Activated CD4-positive, alpha-beta T cell treated with anti-CD3 and anti-CD28 coated beads for 4 hours (primary cell): ENCODE measurements at places on chromosomes 13 and 19.

GRCh38 chr19:48498595-48499311 is 12.9 kb downstream of the LMTK3 start:
- no peak for DNase-seq

DNA sequence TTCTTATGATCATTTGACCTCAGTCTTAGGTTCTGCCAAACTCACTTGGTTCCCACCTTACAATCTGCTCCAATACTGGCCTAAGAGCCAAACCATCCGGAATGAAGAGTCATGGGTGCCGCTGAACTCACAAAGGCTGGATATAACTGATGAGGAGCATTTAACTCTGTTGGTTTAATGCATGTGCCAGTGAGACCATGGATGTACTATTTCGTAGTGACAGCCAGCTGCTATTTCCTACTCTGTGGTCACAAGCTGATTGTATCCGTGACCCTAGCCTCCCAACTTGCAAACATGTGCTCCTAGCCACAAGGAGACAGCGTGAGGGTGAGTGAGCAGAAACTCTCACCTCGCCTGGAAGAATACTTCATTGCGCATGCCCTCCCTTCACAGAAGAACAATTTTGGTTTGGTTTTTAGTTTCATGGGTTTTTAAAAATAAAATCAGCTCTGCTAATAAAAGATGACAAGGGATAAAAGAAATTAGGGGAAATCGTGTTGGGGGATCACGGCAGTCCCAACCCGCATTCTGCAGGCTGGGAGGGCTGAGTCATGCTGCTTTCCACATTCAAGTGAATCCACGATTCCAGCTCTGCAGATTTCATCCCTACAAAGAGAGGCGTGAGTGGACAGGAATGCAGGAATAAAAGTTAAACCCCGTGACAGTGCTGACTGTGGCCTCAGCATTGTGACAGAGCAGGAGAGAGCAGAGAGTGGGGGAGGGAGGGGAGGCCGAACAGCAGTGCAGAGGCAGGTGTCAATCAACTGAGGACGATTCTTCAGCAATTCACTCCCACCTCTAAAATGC is 66.8 kb upstream of the RAP2A start:
- DNase-seq, result no peak

GRCh38 chr13:106528718-106529414 is 6.6 kb downstream of the EFNB2 start:
- DNase-seq, result no peak

DNA sequence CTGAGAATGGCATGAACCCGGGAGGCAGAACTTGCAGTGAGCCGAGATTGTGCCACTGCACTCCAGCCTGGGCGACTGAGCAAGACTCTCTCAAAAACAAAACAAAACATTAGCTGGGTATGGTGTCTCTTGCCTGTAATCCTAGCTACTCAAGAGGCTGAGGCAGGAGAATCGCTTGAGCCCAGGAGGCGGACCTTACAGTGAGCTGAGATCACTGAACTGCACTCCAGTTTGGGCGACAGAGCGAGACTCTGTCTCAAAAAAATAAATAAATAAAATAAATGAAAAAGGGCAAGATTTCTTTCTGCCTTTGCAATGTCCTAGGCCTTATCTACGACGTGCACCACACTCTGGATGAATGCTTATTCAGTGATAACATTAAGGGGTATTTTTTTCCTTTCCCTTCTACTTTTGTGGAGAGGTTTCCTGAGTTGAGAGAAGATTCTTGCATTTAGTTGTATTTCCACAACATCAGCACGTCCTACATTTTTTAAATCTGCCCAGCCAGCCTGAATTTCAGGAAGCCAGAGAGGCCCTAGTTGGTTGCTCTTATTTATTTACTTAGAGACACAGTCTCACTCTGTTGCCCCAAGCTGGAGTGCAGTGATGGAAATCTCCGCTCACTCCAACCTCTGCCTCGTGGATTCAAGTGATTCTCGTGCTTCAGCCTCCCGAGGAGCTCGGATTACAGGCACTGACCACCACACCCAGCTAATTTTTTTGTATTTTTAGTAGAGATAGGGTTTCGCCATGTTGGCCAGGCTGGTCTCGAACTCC is 26.1 kb upstream of the OR1M1 start:
- DNase-seq, result no peak

- no peak for DNase-seq
These were observed 68.7 kb downstream of the IPO5 start for GRCh38 chr13:98022210-98022609.
